ENCODE measurements at places on chromosomes 12 and 14.

GRCh38 chr14:24162093-24162492, 1.0 kb downstream of the IRF9 start:
- no peak for DNase-seq

DNA sequence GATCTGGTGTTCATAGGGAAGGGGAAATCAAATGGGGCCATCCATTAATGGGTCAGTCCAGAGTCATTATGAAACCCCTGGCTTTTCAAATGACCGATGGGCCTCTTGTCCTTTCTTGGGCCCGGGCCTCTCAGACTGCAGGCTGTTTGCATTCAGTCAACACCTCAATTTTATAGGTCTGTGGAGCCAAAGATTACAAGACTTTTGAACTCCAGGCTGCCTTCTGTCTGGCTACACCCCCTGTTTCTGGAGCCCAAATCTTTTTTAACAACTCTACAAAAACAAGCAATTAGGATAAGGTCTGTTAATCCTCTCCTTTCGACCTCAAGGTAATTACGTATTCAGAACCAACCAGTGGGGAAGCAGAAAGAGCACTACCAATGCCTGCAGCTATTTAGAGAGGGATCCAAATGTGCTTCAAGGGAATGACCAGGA, 35.6 kb downstream of the DUSP6 start:
- peak; percentile 26 for DNase-seq

GRCh38 chr12:42590330-42590934, 886 bp upstream of the PRICKLE1 start:
- DNase-seq = peak; percentile 44

DNA sequence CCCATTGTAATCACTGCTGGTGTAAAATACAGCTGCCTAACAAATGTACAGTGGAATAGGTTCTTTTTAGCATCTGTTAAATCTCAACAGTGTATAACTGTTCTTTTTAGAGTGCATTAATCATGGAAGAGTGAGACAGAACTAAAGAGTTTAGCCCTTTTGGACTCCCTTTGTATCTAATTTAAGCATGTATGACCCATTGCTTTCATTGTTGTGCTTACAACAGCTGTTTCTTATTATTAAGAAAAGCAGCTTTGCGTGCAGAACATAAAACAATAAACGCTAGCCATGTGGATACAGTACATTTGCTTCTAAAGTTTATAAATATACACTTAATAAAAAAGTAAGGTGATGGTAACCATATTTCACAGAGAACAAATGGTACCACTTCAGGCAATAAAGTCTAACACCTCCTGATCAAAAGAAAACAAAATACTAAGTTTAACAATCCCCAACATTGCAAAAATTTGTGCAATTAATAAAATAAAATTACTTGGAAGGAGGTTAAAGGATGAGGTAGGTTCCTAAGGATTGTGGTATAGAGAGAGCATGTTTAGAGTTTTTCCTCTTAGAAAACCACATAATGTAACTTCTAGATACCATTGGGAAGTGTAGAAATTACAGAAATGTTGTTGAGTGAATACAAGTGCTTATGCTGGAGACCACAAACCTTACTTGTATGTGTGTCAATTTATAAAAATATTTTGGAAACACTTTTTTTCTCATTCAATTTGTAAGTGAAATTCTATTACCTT, 448.7 kb downstream of the SLC6A15 start:
- peak; percentile 68 for DNase-seq

DNA sequence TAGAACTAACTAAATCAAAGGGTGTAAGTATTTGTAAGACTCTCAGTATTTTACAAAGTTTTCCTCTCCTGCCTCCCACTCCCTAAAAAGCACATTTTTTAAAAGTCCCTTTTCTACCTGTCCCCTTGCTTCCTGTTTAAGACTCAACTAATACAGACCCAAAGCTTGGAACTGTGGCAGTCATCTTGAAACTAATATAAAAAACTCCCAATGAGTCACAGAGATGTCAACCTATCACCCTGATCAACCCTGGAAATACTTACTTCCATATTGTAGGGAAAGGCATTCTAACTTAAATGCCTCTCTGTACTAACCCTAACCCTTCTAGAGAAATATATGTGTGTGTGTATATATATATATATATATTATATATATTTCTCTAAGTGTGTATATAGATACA, 184.8 kb downstream of the SPTSSA start:
- no peak for DNase-seq

- no peak for DNase-seq
These were observed 41.3 kb upstream of the BCL7A start for GRCh38 chr12:121980191-121980891.

- peak; percentile 58 for DNase-seq
These were observed 333.8 kb downstream of the PDZRN4 start for GRCh38 chr12:41521872-41522379.

GRCh38 chr14:72683787-72684186, 210.1 kb downstream of the DPF3 start:
- DNase-seq = no peak

GRCh38 chr12:3417113-3417512, 73.9 kb upstream of the PRMT8 start:
- no peak for DNase-seq

- DNase-seq = no peak
These were observed 2.0 kb upstream of the CHURC1 start for GRCh38 chr14:64912261-64912660.

GRCh38 chr12:124569375-124570148, 2.1 kb upstream of the NCOR2 start:
- DNase-seq = no peak

DNA sequence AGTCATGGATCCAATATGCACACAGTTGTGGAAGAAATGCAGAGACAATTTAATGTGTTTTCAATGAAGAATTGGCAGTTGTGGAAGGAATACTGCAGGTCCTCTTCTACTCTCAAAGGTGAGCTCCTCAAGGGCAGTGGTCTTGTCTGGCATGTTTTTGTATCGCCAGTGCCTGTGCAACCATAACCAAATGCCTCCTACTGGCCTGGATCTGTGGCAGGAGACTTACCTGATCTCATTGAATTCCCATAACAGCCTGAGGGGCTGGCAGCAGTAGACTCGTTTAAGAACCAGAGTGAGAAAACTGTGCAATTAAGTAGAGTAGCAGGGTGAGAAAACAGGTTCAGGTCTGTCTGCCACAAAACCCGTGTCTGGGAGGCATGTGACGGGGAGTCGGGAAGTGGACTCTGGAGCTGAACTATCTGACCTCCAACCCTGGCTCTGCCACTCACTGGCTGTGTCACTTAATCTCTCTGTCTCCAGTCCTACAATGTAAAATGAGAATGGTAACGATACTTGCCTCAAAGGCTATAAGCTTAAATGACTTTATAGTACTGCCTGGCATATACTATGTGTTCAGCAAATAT, 268.2 kb upstream of the SSTR1 start:
- no peak for DNase-seq

DNA sequence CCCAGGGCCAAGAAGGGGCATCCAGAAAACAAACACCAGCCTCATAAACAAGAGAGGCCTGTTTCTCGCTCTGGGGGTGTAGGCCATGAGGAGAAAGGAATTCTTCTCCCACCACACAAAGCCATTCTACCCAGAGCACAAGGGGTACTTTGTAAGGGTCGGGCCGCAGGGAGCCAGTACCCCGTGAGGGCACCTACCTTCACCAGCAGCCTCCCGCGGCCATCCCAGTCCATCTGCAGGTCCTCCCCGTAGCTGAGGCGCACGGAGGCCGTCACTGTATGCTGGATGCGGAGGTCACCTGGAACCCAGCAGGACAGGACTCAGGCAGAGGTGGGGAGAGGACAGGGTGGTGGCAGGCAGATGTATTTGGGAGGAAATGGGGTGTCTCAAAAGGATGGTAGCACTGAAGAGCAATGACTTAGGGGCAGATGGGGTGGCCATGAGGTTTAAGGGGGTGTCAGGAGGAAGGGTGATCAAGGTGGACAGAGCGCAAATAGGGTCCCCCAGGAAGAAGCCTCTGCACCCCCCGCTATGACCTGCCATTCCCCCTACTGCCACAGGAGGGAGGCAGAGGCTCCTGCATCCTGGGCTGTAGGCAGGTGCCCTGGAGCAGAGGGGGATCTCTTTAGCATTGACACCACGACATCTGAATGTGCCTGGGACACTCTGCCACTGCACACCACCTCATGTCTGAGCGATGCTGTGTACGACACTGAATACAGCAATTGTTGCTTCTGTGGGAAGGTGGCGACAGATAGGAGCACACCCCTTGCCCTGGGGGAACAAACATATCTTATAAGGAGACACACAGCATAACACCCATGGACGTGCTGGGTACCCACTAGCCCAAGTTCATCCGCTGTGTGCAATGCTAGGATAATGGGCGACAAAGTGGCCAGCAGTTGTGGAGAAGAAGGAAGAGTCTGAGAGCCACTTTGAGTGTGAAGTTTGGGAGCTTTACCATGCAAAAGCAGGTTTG, 61.4 kb downstream of the VWF start:
- no peak for DNase-seq

GRCh38 chr12:64219145-64219544, 3.0 kb downstream of the KICS2 start:
- no peak for DNase-seq

DNA sequence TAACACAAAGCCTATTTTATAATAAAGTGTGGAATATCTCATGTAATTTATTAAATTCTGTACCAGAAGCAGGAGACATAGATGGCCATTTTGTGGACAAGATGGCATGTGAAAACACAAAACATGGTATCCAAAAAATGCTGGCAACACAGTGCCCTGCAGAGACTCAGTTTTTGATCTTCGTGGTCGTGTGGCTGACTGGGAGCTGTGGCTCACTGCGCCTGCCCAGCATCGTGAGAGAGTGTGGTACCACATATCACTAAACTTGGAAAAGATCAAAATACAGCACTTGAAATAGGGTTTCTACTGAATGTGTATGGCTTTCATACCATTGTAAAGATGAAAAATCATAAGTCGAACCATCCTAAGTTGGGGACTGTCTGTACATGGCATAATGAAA, 43.0 kb upstream of the MANSC4 start:
- DNase-seq = no peak

DNA sequence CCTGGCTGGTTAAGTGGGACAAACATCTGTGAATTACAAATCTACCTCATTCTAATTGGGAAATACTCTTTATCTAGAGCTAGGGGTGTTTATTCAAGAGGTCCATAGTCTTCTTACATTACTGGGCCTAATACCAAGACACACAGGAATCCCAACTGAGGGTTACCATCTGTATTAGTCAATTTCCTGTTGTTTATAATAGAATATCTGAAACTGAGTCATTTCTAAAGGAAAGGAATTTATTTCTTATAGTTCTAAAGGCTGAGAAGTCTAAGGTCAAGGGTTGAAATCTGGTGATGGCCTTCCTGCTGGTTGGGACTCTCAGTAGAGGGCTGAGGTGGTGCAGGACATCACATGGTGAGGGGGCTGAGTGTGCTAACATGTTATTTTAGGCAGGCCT, 36.0 kb downstream of the RTRAF start:
- DNase-seq = no peak

- no peak for DNase-seq
These were observed 204.7 kb downstream of the TTC7B start for GRCh38 chr14:90611501-90611900.

DNA sequence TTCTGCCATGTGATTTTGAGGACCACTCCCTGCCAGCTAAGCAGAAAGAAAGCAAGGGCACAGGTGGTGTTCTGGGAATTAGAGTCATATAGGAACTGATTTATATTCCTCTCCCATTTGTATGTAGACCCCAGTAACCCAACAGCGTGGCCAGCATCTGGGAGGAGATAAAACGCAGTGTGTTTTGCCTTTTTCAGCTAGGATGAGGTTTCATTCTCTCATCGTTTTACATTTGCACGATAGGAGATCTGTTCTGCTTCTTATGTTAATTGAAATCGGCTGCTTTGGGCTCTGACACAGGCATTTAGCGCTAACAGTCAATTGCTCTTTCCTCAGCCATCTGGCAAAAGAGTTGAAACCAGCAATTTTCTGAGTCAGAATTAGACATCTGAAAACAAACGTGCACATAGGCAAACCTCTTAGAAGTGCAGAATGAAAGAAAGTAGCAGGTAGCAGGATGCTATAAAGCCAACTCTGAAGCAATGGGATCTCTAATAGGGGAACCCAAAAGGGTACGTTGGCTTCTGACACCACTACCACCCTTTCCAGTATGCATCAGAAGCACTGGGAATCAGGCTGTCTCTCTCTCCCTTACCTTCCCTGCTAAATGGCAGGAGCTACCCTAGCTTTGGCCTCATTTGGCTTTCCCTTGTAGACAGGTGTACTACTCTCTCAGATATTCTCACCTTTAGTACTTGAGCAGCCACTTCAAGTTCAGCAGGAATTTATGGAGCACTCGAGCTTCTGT, 219.1 kb downstream of the PHLDA1 start:
- DNase-seq = no peak

DNA sequence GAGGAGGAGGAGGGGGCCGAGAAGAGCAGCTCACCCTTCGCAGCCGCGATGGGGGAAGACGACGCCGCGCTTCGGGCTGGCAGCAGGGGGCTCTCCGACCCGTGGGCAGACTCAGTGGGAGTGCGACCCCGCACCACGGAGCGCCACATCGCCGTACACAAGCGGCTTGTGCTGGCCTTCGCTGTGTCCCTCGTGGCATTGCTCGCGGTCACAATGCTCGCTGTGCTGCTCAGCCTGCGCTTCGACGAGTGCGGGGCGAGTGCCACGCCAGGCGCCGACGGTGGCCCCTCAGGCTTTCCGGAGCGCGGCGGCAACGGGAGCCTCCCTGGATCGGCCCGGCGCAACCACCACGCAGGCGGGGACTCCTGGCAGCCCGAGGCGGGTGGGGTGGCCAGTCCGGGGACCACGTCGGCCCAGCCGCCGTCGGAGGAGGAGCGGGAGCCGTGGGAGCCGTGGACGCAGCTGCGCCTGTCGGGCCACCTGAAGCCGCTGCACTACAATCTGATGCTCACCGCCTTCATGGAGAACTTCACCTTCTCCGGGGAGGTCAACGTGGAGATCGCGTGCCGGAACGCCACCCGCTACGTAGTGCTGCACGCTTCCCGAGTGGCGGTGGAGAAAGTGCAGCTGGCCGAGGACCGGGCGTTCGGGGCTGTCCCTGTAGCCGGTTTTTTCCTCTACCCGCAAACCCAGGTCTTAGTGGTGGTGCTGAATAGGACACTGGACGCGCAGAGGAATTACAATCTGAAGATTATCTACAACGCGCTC, 745 bp downstream of the TRHDE start:
- no peak for DNase-seq

GRCh38 chr12:90622431-90622830, 332.5 kb downstream of the CCER1 start:
- DNase-seq = no peak

- no peak for DNase-seq
These were observed 774 bp upstream of the KRT75 start for GRCh38 chr12:52434760-52435530.

GRCh38 chr14:61326847-61327246, 5.5 kb downstream of the PRKCH start:
- no peak for DNase-seq

DNA sequence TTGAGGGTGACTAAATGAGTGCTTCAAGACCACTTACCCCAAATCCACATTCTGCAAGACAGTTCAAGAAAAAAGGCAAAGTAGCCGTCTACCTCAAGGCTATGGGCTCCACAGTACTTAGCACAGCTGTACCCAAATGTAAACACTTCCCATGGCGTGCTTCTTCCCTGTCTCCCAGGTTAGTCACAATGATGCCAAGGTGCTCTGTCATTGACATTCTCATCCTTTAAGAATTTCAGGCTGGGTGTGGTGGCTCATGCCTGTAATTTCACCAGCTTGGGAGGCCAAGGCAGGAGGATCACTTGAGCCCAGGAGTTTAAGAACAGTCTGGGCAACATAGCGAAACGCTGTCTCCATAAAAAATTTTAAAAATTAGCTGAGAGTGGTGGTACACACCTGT, 51.2 kb upstream of the CERS5 start:
- DNase-seq = no peak
